ENCODE measurements at places on chromosomes 5 and 9.

GRCh38 chr5:1280177-1281037, 14.5 kb downstream of the TERT start:
- DNase-seq: no peak

- no peak for DNase-seq
Measured at GRCh38 chr5:54671111-54671531, 153.6 kb downstream of the SNX18 start.

DNA sequence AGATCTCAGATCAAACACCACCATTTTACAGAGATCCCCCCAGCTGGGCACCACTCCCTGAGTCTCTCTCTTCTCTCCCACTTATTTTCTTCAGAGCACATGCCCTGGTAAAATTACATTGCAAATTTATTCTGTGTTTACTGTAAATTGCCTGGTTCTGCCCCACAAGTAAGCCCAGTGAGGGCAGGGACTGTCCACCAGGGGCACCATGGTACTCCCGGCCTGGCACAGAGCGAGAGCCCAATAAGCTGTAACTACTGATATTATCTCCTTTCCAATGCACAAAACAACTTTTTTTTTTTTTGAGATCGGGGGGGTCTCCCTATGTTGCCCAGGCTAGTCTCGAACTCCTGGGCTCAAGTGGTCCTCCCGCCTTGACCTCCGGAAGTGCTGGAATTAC, 123.0 kb downstream of the PAX5 start:
- DNase-seq: no peak

DNA sequence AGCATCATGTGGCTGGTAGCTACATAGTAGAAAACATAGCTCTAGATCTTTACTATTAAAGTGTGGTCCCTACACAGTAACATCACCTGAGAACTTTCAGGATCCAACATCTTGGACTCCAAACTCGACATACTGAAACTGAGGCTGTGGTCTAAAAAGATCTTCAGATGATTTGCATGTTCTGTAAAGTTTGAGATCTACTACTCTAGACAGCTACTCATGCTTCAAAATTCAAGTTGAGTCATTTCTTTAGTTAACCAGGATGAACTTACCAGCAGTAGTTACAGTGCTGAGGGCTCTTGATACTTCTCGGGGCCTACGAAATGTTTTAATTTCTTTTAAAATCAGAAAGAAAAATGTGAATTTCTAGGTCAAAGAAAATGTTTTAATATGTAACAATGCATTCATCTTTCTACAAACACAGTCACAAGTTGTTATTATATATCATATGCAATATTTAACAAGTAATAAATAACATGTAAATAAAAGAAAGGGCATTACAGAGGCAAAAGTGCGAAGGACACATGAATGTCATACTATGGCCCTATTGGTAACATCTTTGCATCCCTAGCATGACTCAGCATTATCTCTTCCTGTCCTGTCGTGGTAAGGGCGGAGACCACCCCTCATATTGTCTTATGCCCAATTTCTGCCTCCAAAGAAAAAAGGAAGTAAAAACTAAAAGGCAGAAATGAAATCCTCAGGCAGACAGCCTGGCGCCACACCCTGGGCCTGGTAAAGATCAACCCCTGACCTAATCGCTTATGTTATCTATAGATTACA, 563.9 kb upstream of the TLE4 start:
- no peak for DNase-seq

GRCh38 chr5:403995-404394, 39.0 kb upstream of the EXOC3 start:
- no peak for DNase-seq

GRCh38 chr5:120096413-120096812, 367.7 kb upstream of the PRR16 start:
- peak; percentile 12 for DNase-seq

DNA sequence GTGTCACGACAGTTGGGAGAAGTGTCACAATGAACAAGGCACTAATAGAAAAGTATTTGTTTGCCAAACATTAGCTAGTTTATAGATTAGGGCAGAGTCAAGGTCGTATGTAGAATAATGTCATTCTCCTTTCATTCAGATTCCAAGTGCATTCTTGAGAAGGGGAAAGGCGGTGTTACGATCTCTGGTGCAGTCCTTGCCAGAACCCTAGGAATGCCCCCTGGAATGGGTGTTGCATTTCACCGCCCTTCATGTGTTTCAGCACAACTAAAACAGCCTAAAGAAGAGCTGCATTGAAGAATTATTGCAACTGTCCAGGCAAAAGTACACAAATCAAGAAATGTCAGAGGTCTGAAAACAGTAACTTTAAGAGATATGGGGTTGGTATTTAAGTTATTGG, 721.0 kb upstream of the WWC1 start:
- no peak for DNase-seq

DNA sequence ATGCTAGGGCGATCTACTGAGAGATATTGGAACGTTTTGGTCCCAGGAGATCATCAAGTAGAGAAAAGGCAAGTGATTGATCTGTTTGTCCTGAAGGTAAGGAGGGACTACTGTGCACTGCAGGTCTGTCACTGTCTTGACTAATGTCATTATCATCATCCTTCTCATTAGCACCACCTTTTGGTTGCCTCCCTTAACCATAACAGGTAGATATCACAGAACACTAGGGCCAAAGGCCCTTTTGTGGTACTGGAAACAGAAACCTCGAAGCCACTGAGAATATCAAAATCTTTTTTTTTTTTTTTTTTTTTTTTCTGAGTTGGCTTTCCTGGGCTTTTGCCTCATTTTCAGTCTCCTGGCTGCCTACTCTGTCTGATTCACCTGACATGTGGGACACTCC, 134.0 kb downstream of the KCTD16 start:
- DNase-seq: no peak

DNA sequence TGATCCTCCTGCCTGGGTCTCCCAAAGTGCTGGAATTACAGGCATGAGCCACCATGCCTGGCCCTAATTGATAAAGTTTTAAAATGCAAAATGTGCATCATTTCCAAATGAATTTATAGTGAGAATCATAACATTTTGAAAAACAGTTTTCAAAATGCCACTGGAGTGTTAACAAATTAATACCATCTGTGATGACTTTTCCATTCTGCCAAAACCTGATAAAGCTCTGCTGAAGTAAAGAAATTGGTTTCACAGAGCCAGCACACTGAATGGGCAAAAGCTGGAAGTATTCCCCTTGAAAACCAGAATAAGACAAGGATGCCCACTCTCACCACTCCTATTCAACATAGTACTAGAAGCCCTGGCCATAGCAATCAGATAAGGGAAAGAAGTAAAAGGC, 89.6 kb downstream of the MUSK start:
- DNase-seq: no peak

GRCh38 chr9:137294091-137294680, 7.9 kb downstream of the NRARP start:
- no peak for DNase-seq

DNA sequence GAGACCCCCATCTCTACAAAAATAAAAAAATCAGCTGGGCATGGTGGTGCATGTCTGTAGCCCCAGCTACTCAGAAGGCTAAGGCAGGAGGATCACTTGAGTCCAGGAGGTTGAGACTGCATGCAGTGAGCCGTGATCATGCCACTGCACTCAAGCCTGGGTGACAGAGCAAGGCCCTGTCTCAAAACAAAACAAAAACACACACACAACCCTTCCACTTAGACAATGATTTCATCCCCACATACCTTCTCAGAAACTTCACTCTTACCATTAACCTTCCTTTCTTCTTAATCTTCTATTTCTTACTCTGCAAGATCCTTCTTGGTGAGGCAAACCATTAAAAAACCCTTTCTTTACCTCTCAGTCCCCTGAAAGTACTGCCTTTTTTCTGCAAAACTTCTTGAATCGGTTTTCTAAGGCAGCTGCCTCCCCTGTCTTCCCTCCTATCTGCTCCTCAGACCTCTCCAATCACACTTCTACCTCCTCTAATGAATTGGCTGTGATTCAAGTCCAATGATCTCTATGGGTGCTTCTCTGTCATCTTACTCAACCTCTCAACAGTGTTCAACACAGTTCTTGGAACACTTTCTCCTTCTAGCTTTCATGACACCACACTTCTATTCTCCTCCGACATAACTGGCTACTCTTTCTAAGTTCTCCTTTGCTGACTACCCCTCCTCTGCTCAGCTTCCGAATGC, 47.3 kb downstream of the PFDN1 start:
- no peak for DNase-seq

GRCh38 chr9:127519301-127520166, 68.2 kb downstream of the LRSAM1 start:
- peak; percentile 90 for DNase-seq

GRCh38 chr5:77015938-77016569, 14.2 kb upstream of the AGGF1 start:
- DNase-seq: peak; percentile 31

DNA sequence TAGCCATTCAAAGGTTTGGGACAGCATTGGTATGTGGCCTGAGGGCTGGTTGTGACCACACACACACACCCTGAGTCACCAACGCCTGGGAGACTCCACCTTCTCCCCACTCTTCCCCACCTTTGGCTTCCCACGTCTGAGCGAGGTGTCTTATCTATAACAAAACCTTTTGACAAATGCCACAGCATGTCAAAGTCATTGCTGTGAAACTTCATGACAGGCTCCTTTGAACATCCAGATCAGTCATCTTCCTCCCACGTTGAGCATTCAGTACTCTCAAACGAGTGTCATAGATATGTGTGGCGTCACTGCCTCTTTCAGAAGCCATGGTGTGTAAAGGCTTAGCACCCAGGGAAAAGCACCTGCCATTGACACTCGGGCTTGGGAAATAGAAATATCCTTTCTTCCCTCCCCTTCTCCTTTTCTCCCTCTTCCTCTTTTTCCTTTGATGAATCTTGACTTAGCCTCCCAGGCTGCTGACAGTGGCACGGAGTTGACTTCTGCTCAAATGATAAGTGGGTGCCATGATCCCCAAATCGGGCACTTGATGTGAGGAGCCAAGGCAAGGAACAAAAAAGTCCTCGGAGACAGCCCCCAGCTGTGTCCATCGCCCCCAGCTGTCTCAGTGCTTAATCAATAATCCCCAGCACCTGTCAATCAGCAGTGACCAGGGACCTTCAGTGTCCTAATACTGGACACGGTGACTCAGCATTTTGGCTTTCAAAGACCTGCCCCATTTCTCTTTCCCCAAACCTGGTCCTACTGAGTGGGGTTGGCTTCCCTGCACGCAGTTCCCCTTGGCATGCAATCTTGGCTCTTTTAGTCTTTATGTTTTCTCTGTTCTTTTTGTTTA, 114.8 kb downstream of the FGF18 start:
- no peak for DNase-seq

DNA sequence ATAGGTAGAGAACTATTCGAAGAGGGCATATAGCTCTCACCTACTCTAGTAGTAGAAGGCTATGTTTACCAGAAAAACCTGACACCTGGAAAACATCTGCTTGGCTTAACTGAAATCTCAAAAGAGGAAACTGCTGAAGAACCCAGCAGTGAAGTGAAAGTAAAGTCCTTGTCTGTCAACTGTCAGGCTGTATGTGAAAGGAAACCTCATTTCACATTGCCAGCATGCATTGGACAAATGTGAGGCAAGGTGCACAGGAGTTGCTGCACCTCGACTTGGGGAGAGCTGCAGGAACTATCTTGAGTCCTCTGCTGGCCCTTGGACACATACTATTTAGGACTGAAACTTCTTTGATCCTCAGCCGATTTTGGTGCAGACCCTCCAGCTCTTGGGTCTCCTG, 53.3 kb downstream of the NREP start:
- no peak for DNase-seq

DNA sequence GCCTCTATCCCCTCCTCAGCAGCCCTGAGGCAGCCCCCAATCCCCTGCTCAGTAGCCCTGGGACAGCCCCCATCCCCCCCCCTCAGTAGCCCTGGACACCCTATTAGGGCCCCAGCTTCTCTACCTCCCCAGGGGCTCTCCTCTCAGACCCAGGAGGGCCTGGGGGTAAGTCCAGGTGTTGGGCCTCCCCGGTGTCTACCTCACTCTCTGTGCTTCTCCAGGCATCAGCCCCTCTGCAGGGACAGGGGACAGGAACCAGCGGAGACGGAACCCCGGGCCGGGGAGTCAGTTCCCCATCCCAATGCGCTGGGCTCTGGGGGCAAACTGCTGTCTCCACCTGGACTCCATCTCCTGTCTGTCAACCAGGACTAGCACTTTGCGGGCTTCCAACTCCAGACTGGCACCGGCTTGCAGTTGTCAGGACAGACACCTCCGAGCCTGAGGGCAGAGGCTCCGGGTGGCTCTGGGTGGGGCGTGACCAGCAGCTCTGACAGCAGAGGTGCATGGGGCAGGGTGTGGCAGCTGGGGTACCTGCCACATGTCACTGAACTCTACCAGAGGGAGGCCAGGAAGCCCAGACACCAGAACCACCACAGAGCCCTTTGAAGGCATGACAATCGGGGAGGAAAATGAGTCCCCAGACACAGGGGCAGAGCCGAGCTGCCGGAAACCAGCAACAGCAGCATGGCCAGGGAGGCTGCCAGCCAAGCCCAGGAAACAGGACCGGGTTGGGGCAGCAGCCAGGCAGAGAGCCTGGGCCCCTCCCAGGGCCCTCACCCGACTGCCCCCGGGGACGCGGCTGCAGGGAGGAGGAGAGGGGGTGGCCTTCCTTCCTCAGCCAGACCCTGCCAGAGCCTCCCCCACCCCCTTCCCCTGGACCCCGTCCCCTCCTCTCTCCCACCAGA, 17.7 kb upstream of the UBAC1 start:
- no peak for DNase-seq

DNA sequence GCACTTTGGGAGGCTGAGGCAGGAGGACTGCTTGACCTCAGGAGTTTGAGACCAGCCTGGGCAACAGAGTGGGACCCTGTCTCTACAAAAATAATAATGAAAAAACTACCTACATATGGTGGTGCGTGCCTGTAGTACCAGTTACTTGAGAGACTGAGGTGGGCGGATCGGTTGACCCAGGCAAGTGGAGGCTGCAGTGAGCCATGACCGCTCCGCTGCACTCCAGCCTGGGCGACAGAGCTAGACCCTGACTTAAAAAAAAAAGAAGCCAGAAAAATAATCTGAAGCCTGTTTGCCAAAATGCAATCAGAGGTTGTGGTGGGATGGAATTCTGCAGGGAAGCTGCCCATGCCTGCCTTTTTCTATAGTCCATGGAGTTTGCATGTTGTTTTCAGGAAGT, 50.4 kb upstream of the GGTA1 start:
- no peak for DNase-seq

DNA sequence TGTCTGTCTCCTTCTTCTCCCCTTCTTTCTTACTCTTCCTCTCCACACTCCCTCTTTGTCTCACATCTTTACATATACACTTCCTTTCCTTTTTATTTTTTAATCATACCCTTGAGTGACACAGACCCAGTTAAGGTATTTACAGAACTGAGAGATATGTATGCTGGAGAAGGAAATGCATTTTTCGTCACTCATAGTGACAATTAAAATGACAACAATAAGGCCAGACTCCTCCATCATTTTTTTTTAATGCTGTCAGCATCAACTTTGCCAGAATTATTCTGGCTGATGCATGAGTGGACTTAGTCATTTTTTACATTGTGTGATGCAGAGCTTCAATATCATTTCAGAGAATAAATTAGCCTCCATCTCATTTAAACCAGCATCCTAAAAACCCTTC, 272.9 kb downstream of the TMEM38B start:
- DNase-seq: no peak
